Motor neuron (in vitro differentiated cells): ENCODE measurements at places on chromosomes 11 and 22. TPM values are rescaled to one million over a fixed set of nuclear protein-coding genes. Genes with fewer than 3 reads are reported as not detected.

- ATAC-seq, result no peak
These were observed 8.4 kb upstream of the ST14 start for GRCh38 chr11:130151196-130151595.

GRCh38 chr11:1111545-1112212 is 37.0 kb downstream of the MUC2 start:
- ATAC-seq, result no peak

DNA sequence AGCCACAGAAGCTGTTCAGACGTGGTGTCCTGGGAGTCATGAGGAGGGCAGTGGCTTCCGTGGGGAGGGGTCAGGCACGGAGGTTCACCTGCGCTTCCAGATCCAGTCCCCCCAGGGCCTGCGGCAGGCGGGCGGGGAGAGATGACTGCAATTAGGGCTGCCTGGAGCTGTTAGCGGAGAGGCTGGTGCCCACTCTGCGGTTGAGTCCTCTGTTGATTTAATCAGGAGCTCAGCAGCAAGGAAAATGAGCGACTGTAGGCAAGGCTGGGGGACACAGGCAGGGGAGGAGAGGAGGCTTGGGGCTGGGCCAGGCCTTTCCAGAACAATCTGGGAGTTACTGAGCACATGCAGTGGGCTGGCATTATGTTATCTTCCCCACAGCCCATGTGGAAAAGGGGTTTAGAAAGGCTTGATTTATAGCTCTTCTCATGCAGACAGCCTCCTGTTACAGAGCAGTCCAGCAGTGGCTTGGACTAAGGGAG is 13.1 kb downstream of the PLCB3 start:
- ATAC-seq, result no peak

DNA sequence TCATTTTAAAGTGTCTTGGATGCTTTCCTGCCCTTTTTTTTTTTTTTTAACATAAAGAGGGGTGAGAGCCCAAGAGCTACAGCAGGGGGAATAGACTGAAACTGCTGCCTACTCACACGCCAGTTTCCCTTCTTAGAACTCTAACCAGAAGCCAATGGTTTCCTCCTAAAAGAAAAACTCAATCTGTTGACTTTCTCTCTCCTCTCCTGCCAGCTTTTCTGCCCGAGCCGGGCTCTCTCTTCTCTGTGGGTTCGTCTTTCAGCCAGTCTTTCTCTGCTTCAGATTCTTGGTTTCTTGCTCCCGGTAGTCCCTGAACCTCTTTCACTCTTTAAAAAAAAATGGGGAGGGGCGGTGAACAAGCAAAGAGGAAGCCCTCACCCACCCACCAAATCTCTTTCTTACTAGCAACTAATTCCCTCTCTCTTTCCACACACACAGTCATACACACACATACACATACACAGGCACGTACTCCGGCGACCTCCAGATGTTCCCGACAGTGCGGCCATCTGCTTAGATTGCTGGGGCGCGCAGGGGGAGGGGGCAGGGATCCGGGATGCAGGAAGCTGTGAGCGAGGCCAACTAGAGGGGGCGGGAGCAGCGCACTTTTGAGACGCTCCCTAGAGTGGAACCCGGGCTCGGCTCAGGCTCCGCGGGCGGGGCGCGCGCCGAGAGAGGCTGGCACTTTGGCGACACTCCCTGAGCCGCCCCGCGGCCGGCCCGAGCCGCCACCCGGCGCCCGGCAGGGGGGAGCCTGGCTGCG is 444 bp upstream of the TSKU start:
- peak; percentile 82 for ATAC-seq

DNA sequence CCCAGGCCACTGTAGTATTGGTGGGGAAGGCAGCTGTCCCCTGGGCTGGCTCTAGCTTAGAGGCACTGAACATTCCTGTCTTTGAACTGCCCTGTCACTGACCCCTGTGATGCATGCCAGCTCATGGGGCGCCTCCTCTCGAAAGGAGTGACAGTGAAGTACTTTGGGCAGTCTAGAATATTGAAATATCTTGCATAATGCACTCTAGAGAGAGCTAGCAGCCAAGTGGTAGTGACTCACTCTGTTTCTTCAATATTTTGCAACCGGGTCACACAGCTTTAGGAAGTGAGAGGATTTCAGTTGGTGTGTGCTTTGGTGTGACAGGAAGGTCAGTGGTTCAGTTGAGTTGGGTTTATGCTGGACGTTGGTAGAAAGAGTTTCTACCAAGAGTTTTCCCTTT is 35.5 kb upstream of the ST14 start:
- ATAC-seq, result peak; percentile 92

DNA sequence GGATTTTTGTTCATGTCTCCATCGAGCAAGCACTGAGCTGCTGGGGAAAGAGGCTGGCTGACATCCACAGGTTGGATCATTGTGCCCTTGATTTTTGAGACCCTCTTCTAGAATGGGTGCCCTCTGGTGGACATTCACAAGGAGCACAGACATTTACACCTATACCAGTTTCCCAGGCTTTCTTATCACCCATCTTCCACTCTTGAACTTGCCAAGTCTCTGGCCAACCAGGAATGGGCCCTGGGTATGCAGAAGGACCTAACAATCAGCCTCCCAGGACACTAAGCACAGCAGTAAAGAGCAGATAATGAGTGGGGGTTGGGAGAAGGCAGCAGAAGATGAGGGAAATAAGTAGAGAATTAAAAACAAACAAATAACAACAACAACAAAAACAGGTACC is 5.7 kb upstream of the INTS4 start:
- ATAC-seq, result peak; percentile 62

GRCh38 chr22:29442976-29443375 is 4.6 kb downstream of the RFPL1 start:
- ATAC-seq, result no peak

- no peak for ATAC-seq
These were observed 1.6 kb downstream of the C1QTNF5 start for GRCh38 chr11:119338965-119339588.

DNA sequence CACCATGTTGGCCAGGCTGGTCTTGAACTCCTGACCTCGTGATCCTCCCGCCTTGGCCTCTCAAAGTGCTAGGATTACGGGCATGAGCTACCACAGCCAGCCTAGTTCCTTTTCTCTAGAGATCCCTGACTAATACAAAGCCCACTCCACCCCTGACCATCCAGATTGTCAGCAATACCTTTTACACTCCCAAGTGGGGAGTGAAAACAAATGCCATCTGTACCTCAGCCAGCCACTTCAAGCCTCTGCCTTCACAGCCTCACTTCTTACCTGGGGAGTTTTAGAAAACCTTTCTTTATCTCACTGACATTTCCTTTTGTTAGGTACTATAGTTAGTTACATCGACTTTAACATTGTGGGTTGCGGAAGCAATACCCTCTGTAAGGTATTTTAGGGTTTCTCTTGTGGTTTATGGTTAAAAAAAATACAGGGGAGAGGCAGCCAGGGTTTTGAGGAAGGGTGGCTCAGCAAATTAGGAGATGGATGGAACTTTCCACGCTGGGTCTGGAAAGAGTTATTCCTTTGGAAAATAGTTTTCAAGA is 8.9 kb downstream of the TOM1 start:
- ATAC-seq, result no peak

DNA sequence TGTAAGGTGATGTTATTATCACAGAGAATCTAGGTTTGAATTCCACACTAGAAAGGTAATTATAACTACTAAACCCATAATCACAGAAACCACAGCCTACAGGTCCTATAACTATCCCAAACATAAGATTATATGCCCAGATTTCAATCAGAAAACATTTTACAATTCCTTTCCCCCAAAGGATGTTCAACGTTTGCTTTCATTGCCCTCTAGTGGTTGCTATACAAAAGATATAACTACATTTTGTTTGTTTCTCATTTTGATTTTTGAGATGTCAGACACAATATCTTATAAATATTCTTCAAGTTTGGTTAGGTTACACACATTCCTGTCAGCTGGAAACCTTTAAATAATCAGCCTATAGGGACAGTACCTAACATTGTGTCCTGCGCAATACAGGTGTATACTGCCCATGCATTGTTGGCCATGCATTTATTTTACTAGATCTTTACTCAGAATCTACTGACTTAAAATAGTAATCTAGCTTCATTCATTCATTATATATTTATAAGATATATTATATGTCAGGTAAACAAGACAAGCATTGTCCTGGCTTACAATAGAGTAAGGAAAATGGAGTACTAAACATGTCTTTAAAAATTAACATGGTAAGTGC is 530.5 kb upstream of the CCDC90B start:
- no peak for ATAC-seq

DNA sequence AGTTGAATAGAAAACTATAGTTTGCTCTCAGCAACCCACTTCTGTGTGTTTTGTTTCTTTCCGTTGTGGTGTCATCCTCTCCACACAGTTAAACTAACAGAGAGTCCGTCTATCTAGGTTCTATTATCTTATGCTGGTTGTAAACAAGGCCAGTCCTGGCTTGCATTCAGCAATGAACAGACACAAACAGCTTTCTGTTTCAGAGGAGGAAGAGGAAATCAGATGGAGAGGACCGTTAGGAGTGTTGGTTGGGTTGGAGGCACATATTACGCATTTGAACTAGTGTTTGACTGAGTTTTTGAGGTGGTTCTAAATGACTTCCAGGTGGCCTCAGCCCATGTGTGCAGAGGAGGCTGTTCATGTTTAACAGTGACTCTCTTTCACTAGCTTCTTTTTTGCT is 129.5 kb upstream of the SORL1-AS1 start:
- no peak for ATAC-seq

DNA sequence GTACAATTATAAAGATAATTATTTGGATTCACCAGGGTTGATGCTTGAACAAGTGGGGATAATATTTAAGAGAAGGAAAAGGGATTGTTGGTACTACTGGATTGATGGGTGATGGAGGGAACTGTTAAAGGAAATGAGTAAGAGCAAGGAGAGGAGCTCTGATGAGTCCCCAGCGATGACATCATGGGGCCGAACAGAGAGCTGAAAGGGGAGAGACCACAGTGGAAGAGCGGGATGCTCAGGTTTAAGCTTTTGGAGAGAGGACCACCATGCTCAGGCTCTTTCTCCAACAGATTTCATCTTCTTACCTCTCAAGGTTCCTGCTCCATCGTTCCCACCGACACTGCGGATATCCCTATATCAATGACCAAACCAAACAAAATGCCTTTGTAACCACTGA is 568.7 kb downstream of the ETS1 start:
- ATAC-seq, result no peak

DNA sequence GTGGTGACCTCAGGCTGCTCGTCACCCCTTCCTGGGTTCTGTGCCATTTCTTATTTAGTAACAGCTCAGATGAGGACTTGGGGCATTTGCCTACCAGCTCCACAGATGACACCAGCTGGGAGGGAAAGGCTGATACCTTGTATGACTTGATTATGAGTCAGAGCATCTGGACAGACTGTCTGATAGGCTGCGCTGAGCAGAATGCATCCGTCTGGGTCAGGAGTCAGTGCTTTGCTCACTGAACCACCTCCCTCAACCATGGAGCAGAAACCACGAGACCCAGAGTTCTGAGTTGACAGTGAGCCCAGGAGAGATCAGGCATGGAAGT is 6.8 kb downstream of the ST14 start:
- peak; percentile 97 for ATAC-seq

GRCh38 chr11:60431251-60431650 is 1.9 kb downstream of the MS4A5 start:
- no peak for ATAC-seq

DNA sequence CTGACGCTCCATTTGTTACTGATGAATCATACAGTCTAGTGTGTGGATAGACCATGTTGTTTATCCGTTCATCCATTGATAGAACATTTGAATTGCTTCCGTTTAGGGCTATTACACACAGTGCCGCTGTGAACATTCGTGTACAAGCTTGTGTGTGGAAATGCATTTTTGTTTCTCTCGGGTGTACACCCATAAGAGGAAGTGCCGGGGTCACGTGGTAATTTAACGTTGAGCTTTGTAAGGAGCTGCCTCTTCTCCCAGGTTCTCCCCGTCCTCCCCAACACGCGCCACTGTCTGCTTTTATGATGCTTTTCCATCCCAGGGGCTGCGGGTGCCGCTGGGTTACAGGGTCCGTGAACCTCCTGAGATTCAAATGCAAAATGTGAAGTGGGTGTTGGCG is 142.3 kb downstream of the IGLL1 start:
- ATAC-seq, result no peak

GRCh38 chr11:61080986-61081590 is 21.2 kb upstream of the CD5 start:
- ATAC-seq, result no peak

DNA sequence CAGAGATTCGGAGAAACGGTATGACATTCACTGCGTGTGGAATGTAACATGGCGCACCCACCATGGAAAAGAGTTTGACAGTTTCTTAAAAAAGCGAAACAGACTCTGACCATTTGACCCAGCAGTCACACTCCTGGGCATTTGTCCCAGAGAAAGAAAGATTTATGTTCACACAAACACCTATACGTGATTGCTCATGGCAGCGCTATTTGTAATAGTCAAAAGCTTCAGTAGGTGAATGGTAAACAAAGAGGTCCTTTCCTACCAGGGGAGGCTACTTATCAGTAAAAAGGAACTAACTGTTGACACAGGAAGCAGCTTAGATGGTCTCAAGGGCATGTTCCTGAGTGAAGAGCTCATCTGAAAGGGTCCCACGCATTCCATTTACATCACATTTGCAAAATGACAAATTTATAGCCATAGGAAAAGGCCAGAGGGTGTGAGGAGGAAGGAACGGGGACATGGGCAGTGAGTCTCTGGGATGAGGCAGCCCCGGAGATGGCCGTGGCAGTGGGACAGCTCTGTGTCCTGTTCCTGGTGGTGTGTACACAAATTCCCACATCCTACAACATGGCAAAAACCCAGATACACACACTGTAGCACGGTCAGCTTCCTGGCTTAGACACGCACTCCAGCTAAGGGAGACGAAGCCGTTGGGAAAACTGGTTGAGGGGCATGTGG is 14.6 kb upstream of the KRTAP5-6 start:
- ATAC-seq, result no peak

DNA sequence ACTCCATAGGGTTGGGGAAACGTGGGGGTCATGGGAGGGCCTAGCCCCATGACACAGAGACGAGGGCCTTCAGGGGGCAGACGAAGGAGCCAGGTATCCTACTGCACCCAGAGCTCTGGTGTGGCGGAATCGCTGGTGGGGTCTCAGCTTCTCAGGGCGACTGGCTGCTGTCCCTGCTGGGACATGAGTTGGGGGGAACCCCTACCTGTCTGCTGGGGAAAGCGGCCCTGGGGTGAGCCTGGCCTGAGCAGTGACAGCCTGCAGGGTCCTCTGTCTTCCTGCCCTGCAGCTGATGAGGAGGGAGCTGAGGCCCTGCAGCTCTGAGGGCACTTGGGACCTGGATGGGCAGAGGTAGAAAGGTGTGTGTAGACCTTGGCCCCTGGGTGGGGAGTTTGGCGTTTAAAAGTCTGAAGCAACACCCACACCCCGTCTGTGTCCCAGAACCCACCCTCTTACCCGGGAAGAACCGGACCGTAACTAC is 33.6 kb upstream of the GRAMD4 start:
- ATAC-seq, result no peak

DNA sequence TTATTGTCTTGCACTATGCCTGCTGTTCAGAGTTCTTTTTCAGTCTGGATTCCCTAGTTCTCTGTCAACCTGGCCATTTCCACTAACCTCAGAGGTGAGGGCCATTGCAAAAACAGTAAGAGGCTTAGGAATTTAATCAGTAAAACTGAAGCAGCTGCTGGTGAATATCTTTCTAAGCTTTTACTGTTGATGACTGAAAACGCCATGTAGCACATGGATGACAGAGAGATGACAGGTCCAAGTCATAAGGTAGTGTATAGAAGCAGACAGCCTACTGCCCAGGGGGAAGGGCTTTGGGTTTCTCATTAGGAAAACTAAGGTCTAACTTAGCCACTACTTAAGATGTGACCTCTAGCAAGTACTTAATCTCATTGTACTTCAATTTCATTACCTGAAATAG is 152.6 kb upstream of the DDI1 start:
- ATAC-seq, result no peak

Gene CAVIN3
- 0.78 TPM in 1 of 2 replicates, not detected in the other for total RNA-seq

Gene MS4A3
- total RNA-seq, result not detected in 2 replicates

Gene MRGPRE
- 0.44 and 0.85 TPM in 2 replicates for total RNA-seq

Gene PDE3B
- 9.3 and 9.8 TPM in 2 replicates for total RNA-seq

Gene HTR3A
- 0.09 and 0.10 TPM in 2 replicates for total RNA-seq

Gene VPS37C
- 12.8 and 17.1 TPM in 2 replicates for total RNA-seq
